ENCODE measurements at places on chromosomes 5 and 9.

GRCh38 chr5:87418506-87418905, 5.8 kb upstream of the CCNH start:
- DNase-seq: no peak

- DNase-seq: no peak
Observed at GRCh38 chr5:146188358-146188757, 5.9 kb upstream of the LARS1 start.

DNA sequence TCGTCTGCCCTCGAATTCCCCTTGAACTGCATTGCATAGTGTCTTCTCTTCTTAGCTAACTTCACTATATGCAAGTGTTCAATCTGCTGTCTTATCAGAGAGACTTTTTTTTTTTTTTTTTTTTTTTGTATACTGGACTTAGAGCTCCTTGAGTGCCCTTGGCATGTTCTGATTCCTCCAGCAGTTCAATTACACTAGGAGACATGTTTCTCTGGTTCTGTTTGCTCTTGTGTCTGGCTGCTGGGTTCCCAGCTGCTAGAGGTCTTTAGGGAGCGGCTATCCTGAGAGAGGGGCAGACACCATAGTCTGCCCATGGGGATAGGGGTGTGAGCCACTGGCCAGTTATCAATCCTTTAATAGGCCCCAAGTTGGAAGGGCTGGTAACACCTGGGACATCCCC, 13.1 kb downstream of the OR2S2 start:
- DNase-seq: no peak

- DNase-seq: no peak
Observed at GRCh38 chr9:113969343-113969742, 93.2 kb downstream of the ZNF618 start.

GRCh38 chr9:106947106-106947900, 84.3 kb downstream of the ZNF462 start:
- no peak for DNase-seq

DNA sequence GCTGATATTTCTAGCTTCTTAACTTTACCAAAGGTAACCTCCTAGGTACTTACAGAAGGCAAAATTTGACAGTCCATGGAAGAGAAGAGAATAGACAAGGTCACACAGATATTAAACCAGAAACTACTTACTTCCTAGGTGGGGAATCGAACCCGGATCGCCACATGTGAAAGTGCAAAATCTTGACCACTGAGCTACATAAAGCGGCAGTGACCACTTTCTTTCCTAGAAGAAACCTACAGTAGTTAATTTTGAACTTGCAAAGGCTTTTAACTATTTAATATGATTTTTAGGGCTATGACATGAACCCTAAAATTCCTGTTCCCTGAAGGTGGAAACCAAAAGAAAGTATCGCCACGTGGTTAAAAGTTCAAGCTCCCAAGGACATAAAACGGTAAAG, 20.3 kb upstream of the ATOSB start:
- DNase-seq: no peak

- no peak for DNase-seq
Observed at GRCh38 chr9:123742009-123742767, 187.7 kb downstream of the DENND1A start.

DNA sequence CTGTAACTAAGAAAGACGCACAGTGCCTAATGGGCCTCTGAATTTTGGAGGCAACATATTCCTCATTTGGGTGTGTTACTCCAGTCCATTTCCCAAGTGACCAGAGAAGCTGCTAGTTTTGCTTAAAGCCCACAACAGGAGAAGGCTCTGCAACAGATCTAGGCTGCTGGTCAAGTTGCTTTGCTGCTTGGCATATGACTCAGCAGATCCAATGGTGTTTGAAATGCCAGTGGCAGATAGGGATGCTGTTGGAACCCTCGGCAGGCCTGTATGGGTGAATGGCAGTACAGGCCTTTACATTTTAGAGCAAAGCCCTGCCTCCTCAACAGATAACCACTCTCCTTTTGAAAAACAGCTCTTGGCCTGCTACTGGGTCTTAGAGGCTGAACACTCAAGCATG, 36.2 kb upstream of the ROR2 start:
- DNase-seq: no peak

- no peak for DNase-seq
Observed at GRCh38 chr9:33109097-33109496, 32.6 kb upstream of the SMU1 start.

GRCh38 chr9:71223953-71224538, 102.6 kb upstream of the TRPM3 start:
- DNase-seq: no peak

Data from CD4-positive, alpha-beta T cell treated with Interleukin-2 at 100 ng/mL for 4 hours (primary cell).